ENCODE measurements at places on chromosomes 6 and 20. TPM values are rescaled to one million over a fixed set of nuclear protein-coding genes. Genes with fewer than 3 reads are reported as not detected.

The CLVS2 gene
- 0.62 TPM for total RNA-seq

The HCK gene
- total RNA-seq: not detected

DNA sequence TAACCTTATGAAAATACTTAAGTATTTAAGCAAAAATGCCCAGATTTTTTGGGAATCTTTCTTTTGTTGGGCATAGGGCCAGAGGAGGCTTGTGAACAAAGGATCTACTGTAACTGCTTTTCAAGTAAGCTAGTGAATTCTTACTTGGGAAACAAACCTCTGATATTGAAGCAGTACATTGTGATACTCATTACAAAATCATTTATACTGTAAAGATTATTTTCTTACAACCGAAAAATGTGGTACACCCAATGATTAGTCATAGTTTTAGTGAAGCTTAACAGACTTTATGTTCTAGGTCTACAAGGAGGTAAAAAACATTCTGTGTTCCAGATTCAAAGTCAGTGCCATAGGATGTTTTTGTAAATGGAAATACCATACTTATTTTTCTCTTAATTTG lies 272.9 kb upstream of the KCNQ5 start:
- DNase-seq: no peak

GRCh38 chr20:4375881-4376280 lies 345.8 kb upstream of the PRND start:
- DNase-seq: no peak

- no peak for DNase-seq
Observed at GRCh38 chr6:159443417-159443920, 249.6 kb downstream of the SOD2 start.

- DNase-seq: no peak
Observed at GRCh38 chr6:75128878-75129570, 76.8 kb downstream of the COL12A1 start.

DNA sequence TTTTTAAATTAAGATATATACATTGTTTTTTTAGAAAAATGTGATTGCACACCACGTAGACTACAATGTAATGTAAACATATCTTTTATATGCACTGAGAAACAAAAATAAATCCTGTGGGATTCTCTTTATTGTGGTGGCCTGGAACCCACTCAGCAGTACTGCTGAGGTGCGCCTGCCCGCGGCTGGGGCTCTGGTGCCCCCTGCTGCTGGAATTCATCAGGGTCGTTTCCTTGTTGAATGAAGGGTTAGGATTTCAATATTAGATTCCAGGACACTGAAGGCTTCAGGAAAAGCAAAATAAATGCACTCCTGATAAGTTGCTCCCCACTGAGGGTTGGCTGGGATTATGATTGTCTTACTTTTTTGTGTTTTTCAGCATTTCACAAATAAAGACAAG lies 175.8 kb upstream of the GGTLC1 start:
- no peak for DNase-seq

DNA sequence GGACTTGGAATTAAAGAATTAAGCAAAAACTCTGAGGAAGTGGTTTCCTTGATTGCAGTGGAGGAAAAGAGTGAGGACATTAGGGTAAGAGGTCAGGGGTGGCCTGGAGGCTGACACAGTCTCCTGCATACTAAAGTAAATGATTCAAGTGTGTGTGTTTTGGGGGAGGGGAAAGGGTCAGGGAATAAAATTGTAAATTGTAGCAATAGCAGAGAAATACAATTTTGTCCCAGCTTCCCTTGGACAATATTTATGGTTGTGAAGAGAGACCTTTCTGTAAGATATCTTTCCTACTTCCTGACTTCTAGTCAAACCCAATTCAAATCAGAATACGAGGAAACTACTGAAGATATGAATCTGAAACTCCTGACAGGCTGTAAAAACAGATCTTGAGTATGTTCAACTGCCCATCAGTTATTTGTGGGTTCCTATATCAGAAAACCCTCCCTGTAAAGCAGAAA lies 143.4 kb upstream of the HMGN3 start:
- no peak for DNase-seq

The CHRNA4 gene
- 9.1 TPM for total RNA-seq

- no peak for DNase-seq
Observed at GRCh38 chr6:110295451-110296165, 62.5 kb downstream of the METTL24 start.

- DNase-seq: no peak
Observed at GRCh38 chr20:47070176-47070575, 175.5 kb downstream of the EYA2 start.

GRCh38 chr20:5569021-5569420 lies 181.2 kb upstream of the SHLD1 start:
- no peak for DNase-seq

The SS18L1 gene
- 20.5 TPM for total RNA-seq

The ZSCAN26 gene
- total RNA-seq: 16.7 TPM

The RALY gene
- 200 TPM for total RNA-seq

GRCh38 chr20:34449674-34450592 lies 66.3 kb upstream of the DYNLRB1 start:
- DNase-seq: no peak

The HTR1E gene
- total RNA-seq: 0.52 TPM

The ZGPAT gene
- 28.7 TPM for total RNA-seq

DNA sequence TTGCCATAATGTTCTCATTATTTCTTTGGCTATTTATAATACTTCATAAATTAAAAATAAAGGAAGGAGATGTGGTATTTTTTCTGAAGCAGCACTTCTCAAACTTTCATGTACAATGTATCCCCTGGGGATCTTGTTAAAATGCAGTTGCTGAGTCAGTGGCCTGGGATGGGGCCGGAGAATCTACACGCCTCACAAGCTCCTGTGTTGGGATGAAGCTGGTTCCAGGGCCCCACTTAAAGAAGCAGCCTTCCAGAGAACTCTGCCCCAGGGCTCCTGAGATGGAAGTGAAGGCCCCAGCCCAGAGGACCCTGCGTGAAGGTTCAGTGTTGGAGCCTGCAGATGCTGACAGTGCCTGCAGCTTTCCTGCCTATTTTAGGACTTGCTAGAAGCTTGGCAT lies 40.1 kb upstream of the SLC23A2 start:
- no peak for DNase-seq

GRCh38 chr6:44080561-44081521 lies 46.4 kb downstream of the MRPL14 start:
- no peak for DNase-seq

DNA sequence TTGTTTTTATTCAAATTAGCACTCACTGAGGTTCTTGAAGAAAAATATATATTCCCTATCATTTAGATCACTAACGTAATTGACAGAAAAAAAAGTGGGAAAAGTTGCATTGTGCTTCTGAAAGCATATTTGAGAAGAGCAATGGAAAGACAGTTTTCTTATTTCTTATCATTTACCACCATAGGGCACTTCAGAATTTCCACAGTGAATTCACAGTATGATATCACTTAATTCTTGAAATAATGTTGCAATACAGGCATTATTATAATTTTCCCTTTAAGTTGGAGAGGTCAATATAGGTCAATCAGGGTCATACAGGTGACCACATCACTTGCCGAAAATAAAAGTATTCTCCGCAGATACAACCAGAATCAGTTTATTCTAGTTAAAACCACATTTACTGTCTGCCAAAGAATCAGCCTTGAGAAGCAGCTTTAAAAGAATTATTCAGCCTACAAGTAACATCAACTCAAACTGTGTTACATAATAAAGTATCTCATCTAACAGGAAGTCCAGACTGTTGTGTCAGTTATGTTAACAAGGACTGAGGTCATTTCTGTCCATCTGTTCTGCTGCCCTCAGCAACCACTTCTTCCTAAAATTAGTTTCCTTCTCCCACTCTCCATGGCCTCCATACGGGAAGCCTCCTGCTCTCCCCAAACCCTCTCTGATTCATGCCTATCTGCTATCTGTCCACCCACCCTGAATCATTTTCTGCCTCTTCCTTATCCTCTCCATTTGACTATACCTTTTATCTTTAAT lies 121.2 kb downstream of the SIM1 start:
- no peak for DNase-seq

The DYNLT2 gene
- 2.1 TPM for total RNA-seq

GRCh38 chr6:168319279-168320111 lies at the start of gene DACT2:
Gene DACT2 (minus strand): TSS chr6:168319777. CDS start chr6:168319633, 144 bp downstream.
- DNase-seq: no peak

- DNase-seq: no peak
Observed at GRCh38 chr6:155174576-155175211, 89.1 kb upstream of the CLDN20 start.

- DNase-seq: no peak
Observed at GRCh38 chr20:25750765-25751696, 54.4 kb upstream of the ZNF337 start.

DNA sequence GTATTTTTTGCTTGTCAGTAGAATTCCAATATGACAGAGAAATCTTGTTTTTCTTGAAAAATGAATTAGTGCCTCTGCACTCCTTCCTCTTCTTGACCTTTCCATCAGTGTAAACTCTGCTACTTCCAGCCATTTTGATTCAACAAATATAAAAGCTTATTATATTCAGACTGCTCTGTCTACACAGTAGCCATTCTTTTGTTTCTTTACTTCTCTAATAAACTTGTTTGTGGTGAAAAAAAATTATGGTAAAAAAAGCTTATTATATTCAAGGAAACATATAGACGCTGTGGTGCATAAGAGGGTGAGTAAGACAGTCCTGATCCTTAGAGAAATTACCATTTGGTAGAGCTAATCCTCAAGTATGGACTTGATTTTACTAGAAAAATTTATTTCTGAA lies 11.6 kb downstream of the CAGE1 start:
- DNase-seq: no peak

GRCh38 chr6:44133003-44133931 lies 5.9 kb downstream of the TMEM63B start:
- DNase-seq: no peak

The COX7A2 gene
- 456 TPM for total RNA-seq

DNA sequence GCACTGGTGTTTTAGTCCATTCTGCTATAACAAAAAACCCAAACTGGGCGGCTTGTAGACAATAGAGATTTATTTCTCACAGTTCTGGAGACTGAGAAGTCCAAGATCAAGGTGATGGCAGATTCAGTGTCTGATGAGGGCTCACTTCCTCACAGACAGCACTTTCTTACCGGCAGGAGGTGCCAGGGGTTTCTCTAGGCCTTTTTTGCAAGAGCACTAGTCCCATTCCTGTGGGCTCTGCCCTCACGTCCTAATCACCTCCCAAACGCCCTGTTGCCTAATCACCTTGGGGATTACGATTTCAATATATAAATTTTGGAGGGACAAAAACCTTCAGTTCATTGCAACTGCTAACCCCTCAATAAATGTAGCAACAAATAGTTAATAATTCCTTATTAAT lies 140.0 kb upstream of the SGK1 start:
- no peak for DNase-seq

GRCh38 chr20:33203444-33203843 lies 13.7 kb upstream of the BPIFA3 start:
- no peak for DNase-seq

- no peak for DNase-seq
Observed at GRCh38 chr6:146890644-146891434, 292.1 kb downstream of the ADGB start.

DNA sequence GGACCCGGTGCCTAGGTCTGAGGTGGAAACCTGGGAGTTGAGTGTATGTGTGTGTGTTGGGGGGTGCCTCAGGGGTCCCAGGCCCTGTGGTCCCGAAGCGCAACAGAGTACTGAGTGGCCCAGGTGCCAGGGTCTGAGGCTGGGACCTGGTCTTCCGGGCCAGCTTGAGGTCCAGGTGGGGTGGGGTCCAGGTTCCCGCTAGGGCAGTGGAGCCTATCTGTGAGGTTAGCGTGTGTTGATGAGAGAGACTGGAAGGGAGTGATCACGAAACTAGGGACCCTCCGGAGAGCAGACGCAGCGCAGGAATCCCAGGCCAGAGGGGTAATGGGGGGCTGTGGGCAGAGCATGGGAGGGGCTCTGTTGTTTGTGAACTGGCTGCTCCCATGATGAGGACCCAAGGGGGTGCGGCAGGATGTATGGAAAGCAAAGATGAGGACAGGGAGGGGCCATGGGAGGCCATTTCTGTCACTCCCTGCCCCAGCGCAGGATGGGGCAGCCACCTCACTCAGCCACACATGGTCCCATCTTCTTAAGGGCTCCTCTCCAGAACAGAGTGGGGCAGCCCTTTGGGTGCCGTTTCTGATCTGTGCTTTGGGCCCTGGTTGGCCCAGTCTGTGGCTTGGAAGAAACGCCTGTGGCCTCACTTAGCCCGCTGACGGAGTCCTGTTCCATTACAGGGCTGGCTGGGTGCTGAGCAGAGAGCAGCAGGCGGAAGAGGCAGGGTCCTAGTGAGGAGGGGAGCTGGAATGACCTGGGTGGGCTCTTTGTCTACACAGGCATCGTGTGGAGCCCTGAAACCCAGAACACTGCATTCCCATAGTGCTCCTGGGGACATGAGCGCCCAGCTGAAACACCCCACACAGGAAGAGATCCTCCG lies 872 bp downstream of the HSPA12B start:
- no peak for DNase-seq

The NKX2-4 gene
- total RNA-seq: not detected

- no peak for DNase-seq
Observed at GRCh38 chr6:160438481-160438880, 90.3 kb downstream of the SLC22A3 start.

GRCh38 chr6:113351173-113351834 lies 505.8 kb upstream of the MARCKS start:
- no peak for DNase-seq

DNA sequence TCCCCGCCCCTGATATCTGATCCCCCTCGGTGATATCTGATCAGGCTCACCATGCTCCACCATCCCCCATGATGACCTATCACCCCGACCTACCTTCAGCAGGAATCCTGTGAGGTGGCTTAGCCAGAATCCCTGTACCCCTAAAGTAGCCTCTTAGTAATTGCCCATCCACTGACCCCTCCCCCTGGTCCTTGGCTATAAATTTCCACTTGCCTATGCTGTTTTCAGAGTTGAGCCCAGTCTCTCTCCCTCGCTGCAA lies 177.5 kb upstream of the GGTLC1 start:
- no peak for DNase-seq

The RGS17 gene
- 3.7 TPM for total RNA-seq

GRCh38 chr20:23437126-23437899 lies 2.2 kb upstream of the CSTL1 start:
- no peak for DNase-seq

The HAO1 gene
- not detected for total RNA-seq

DNA sequence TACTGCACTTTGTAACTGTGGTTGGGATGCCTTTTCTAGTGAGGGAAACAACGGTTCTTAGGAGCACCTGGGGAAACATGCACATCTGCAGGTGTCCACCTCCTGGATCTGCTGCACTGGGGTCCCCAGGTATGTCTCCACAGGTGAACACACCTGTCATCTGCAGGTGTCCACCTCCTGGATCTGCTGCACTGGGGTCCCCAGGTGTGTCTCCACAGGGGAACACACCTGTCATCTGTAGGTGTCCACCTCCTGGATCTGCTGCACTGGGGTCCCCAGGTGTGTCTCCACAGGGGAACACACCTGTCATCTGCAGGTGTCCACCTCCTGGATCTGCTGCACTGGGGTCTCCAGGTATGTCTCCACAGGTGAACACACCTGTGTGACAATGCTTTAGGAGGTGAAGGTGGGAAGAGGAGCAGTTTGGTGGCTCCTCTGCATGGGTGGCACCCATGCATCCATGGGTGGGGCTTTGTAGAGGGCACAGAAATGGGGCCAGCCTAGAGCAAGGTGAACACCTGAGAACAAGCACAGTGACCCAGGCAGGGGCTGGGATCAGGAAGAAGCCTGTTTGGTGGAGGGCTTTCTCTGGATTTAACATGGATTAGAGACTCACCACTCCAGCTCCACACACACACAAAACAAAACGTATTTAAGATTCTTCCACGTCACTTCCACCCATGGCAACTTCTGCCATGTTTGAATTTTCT lies 206.0 kb upstream of the CDH4 start:
- peak; percentile 100 for DNase-seq

GRCh38 chr6:22062807-22063408 lies 233.9 kb downstream of the PRL start:
- DNase-seq: no peak

GRCh38 chr6:99446076-99446475 lies 21.0 kb upstream of the PNISR start:
- no peak for DNase-seq
